G401 (cell line): ENCODE measurements at places on chromosomes 2 and 18. TPM values are rescaled to one million over a fixed set of nuclear protein-coding genes. Genes with fewer than 3 reads are reported as not detected.

GRCh38 chr18:33440060-33441043 lies at the start of gene CCDC178:
CCDC178 (minus strand) TSS chr18:33440721; CDS start chr18:33412088, 28,633 bp downstream.
- peak; percentile 11 for DNase-seq

- no peak for DNase-seq
Observed at GRCh38 chr2:70357684-70358071, 55.8 kb upstream of the FAM136A start.

DNA sequence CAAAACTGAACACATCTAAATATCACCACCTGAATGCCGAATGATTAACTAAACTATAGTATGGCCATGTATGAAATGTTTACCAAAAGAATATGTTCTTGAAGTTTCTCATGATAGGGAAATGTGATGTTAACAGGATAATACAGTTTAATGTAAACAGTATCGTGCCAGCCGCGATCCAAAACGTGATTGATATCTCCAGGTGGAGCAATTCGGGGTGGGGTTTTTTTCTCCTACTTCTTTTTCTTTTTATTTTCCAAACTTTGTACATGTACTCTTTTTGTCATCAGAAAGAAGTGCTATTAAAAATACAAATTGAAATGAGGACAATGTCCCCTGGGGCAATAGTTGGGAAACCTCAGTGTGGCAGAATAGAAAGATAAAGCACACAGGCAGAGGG lies 4.0 kb upstream of the BIN1 start:
- no peak for DNase-seq

GRCh38 chr2:197883354-197884032 lies 79.1 kb downstream of the PLCL1 start:
- no peak for DNase-seq

DNA sequence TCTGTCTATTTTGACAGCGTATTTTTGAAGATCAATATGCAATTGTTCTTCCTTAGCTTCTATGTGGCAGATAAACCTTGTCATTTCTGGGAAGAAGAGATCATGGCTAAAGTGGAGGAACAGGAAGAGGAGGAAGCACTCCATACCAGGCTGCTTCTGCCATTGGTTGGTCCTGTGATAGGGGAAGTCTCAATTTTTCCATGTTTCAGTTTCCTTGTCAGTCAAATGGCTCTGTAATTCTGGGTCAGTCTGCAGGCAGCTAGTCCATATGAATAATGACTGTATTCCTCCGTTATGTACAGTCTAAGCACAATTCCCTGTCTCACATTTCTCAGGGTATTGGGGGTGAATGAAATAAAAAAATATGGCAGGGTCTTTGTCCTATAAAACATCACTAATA lies 277.6 kb upstream of the CXCR4 start:
- DNase-seq = no peak

DNA sequence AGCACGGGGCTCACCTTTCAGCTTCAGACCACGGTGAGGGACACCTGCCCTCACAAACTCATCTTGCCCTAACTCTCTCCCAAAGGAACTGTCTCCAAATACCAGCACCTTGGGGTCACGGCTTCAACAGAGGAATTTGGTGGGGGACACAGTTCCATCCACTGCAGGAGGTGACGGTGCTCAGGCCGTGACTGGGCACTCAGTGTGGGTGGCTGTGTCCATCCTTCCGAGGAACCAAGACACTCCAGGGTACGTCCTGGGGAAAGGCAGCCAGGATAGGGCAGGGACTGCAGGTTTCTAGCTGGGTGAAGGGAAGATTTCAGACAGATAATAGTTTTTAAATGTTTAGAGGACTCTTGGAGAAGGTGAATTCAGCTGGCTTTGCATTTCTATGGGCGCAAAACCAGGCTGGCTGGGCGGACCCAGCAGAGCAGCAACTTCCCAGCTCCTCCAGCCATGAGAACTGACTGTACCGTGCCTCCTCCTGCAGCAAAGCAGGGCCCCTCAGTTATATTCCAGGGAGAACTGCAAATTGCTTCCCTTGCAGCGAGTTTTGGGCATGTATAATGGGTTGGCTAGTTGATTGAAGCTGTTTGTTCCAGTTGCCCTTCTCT lies 23.9 kb upstream of the ALLC start:
- DNase-seq = peak; percentile 13

- DNase-seq = no peak
Observed at GRCh38 chr18:63617049-63617914, 26.8 kb downstream of the SERPINB4 start.

- no peak for DNase-seq
Observed at GRCh38 chr2:227153758-227154486, 10.1 kb downstream of the COL4A4 start.

DNA sequence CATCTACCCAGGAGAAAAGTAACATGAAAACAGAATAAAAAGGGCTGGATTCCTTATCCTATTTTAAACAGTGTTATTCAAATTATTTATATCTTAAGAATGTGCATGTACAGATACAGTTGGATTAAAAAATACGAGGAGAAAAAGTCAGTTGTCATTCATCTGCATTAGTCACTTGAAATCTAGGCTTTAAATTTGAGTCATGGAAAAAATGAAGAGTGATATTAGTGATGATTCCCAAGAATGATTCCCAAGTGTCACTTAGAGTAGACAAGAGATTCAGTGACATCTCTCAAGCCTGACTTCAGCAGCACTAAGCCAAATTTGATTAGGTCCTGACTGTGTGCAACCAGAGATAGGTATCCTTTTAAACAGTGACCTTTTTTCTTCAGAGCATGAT lies 394.2 kb downstream of the IRS1 start:
- DNase-seq = no peak

- no peak for DNase-seq
Observed at GRCh38 chr2:148063633-148064032, 42.7 kb downstream of the MBD5 start.

DNA sequence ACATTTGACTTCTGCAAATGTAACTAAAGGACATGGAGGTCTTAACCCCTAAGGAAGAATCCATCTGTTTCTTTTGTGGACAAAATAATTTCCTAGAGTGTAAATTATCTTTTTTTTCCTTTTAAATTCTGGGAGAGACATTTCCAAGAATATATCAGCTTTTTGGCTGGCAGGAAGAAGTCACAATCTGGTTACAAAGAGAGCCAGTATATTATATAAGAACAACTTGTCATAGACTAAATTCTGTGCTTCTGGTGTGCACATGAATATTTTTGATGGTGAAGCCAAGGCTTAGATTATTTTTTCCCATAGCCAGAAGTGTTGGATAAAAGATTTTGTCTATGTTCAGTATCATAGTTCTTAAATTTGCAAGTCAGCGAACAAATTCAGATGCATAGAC lies 500.6 kb downstream of the XIRP2 start:
- DNase-seq = peak; percentile 47

- DNase-seq = no peak
Observed at GRCh38 chr2:184681642-184682321, 83.5 kb downstream of the ZNF804A start.

DNA sequence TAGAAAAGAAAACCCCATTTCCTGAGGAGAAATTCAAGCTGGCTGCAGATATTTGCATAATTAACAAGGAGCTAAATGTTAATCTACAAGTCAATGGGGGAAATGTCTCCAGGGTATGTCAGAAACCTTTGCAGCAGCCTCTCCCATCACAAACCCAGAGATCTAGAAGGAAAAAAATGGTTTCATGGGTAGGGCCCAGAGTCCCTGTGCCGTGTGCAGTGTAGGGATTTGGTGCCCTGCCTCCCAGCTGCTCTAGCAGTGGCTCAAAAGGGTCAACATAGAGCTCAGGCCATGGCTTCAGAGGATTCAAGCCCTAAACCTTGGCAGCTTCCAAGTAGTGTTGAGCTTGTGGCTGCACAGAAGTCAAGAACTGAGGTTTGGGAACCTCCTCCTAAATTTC lies 290.2 kb upstream of the TMEFF2 start:
- no peak for DNase-seq

DNA sequence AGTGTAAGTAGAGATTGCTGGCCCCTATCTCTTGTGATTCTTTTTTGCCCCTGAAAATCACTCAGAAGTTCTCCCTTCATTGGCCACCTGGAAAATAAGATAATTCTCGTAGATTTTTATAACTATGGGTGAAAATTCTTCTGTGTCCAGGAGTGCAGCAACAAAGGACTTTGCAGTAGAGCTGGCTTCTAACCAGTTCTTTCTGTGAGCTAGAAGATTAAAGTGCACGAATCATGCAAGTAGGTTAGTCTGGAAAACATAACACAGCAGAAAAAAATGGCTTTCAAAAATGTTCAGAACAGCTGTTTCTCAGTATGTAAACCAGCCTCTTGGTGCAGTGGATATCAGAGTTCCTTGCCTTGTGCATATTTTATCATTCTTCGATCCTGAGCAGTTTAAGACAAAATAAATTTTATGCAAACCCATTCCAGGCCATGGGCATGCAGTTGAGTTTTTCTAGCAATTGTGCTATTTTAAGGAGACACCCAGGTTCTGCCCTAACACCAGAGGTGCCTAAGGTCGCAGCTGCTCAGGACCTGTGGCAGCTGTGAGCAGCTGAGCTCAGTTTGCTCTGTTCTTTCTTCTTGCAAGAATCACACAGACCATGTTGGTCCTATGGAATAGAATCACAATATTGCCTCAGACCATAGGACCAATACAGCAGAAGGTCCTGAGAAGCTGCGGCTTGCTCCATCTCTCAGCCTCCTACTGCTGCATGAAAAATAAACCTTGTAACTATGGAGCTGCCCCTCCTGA lies 80.9 kb upstream of the BCL2L11 start:
- no peak for DNase-seq

GRCh38 chr18:25974630-25975077 lies 115.8 kb downstream of the SS18 start:
- no peak for DNase-seq

GRCh38 chr2:64809216-64809615 lies 155.5 kb upstream of the SERTAD2 start:
- no peak for DNase-seq

GRCh38 chr2:181546086-181546485 lies 88.9 kb downstream of the ITGA4 start:
- DNase-seq = no peak

DNA sequence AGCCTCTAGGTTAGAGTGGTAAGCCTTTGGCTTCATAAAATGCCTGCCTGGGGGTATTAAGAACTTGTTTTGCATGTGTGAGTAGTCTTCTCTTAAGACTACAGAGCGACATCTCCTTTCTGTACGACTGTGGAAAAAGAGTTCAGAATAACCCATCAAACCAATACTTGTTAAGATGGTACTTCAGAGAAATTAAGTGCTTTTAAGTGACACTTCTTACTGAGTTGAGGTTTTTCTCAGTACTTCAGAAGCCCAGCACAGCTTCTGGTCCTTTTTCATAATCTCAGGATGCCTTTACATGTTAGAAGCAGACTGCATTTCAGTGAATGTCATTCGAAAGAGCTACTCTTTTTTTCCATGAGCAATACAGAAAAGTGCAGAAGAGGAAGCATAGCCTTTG lies 10.8 kb downstream of the XRCC5 start:
- no peak for DNase-seq

- no peak for DNase-seq
Observed at GRCh38 chr2:128396500-128396891, 77.8 kb upstream of the HS6ST1 start.

DNA sequence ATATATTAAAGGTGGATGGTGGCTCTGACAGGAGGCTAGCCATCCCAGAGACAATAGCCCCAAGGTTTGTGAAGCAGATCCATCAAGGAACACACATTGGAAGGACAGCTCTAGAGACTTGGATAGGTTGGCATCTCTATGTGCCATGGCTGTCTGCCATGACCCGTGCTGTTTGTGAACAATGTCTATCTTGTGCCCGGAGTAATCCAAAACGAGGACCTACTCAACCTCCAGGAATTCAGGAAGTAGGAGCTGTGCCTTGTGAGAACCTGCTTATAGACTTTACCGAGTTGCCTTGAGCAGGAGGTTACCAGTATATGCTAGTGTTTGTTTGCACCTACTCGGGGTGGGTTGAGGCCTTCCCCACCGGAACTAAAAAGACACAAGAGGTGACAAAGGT lies 43.1 kb upstream of the SELENOI start:
- DNase-seq = no peak

- no peak for DNase-seq
Observed at GRCh38 chr2:133293544-133294353, 274.5 kb downstream of the NCKAP5 start.

- no peak for DNase-seq
Observed at GRCh38 chr2:64637000-64637635, 16.6 kb downstream of the SERTAD2 start.

GRCh38 chr2:98519156-98519555 lies 74.5 kb downstream of the INPP4A start:
- peak; percentile 57 for DNase-seq

- DNase-seq = no peak
Observed at GRCh38 chr18:22378672-22379282, 38.9 kb downstream of the CTAGE1 start.

GRCh38 chr18:8610459-8610851 lies 1.2 kb downstream of the RAB12 start:
- peak; percentile 35 for DNase-seq

GRCh38 chr18:53909668-53910067 lies 314.8 kb downstream of the MBD2 start:
- no peak for DNase-seq

DNA sequence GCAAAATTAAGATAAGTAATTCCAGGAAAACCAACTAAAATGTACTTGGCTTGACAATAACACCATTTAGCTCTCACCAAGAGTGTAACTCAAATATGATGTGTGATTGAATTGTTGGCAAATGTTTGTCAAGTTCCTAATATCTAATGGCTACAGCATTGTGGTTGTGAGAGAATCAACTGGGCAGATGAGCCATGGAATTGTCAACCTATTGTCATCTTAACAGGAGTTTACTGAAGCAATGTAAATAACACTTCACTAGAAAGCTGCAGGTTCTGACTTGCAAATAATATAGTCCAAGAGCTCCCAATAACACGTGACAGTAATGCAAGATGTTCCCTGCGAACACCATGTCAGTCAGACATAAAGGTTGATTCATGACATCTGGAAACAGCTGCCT lies 495.2 kb upstream of the MEIS1 start:
- peak; percentile 2 for DNase-seq

Gene SCLY
- 42.8 and 52.0 TPM in 2 replicates for total RNA-seq

Gene SPATA3
- total RNA-seq = not detected in 2 replicates

Gene TBR1
- not detected in 2 replicates for total RNA-seq

Gene REG1B
- total RNA-seq = not detected in 2 replicates

Gene DLGAP1
- 17.3 and 18.9 TPM in 2 replicates for total RNA-seq

Gene CFAP65
- total RNA-seq = not detected in 2 replicates

Gene CXCR4
- total RNA-seq = not detected in 2 replicates

Gene REG3G
- not detected in 2 replicates for total RNA-seq

Gene AP1S3
- total RNA-seq = 7.9 and 20.7 TPM in 2 replicates

Gene HOXD10
- total RNA-seq = not detected in 2 replicates

Gene ZNF521
- total RNA-seq = 29.4 and 87.6 TPM in 2 replicates

Gene HOXD13
- 0.43 TPM in 1 of 2 replicates, not detected in the other for total RNA-seq

Gene IL37
- not detected in 2 replicates for total RNA-seq

Gene MYOM1
- 0.06 and 0.17 TPM in 2 replicates for total RNA-seq

Gene C2orf80
- total RNA-seq = 7.4 and 30.2 TPM in 2 replicates

Gene UGT1A5
- not detected in 2 replicates for total RNA-seq
